ENCODE measurements at places on chromosomes 16 and 17. TPM values are rescaled to one million over a fixed set of nuclear protein-coding genes. Genes with fewer than 3 reads are reported as not detected.

Gene CHST6
- 0.44 TPM for total RNA-seq

Gene RNF151
- not detected for total RNA-seq

Gene PRSS33
- not detected for total RNA-seq

Gene KRT13
- not detected for total RNA-seq

Gene CD19
- total RNA-seq, result not detected

Gene ATP1B2
- not detected for total RNA-seq

Gene KRTAP4-9
- not detected for total RNA-seq

Gene TEDC2
- 14.5 TPM for total RNA-seq

Gene GALR2
- not detected for total RNA-seq

Gene TP53TG3
- total RNA-seq, result not detected

Gene AHSP
- not detected for total RNA-seq

Gene ACSM2A
- total RNA-seq, result not detected

Gene ZNF75A
- 10.7 TPM for total RNA-seq

Gene ADGRG3
- total RNA-seq, result 0.34 TPM

Gene KCNH6
- total RNA-seq, result not detected

Gene RNF157
- total RNA-seq, result 0.44 TPM

Gene DBF4B
- 9.8 TPM for total RNA-seq

Gene ENPP7
- total RNA-seq, result not detected

Gene CLEC3A
- total RNA-seq, result not detected

Gene CPHXL2
- not detected for total RNA-seq

Gene NAGS
- 13.9 TPM for total RNA-seq

Gene OTOP2
- total RNA-seq, result not detected

Gene MMD
- total RNA-seq, result 19.9 TPM

Gene MYH2
- not detected for total RNA-seq

Gene AIPL1
- total RNA-seq, result 0.67 TPM

Gene C17orf50
- total RNA-seq, result not detected

Gene NPIPB12
- total RNA-seq, result 10.1 TPM

Gene SLC47A1
- total RNA-seq, result 1.6 TPM

Gene SLC6A4
- total RNA-seq, result 3.0 TPM

Gene TMEM95
- total RNA-seq, result not detected

Gene TNK1
- 0.15 TPM for total RNA-seq

Gene CSF3
- 11.3 TPM for total RNA-seq

Gene MYLK3
- total RNA-seq, result 1.4 TPM

Gene SPN
- total RNA-seq, result not detected

Gene KRT31
- not detected for total RNA-seq

Gene ZNF385C
- not detected for total RNA-seq

Gene MARCHF10
- not detected for total RNA-seq

Gene KRT20
- not detected for total RNA-seq

Gene KRTAP4-3
- not detected for total RNA-seq

Gene TBC1D26
- total RNA-seq, result not detected
